Spleen (tissue), 13 donors: ENCODE measurements at places on chromosomes 1 and 21. TPM values are rescaled to one million over a fixed set of nuclear protein-coding genes. Genes with fewer than 3 reads are reported as not detected.
A peak's percentile ranks its signal among the peaks of the same experiment; 100 is the strongest.

TMEM200B gene
- 5.4 TPM for total RNA-seq

SEMA6C gene
- total RNA-seq, result 9.4 TPM

CRTC2 gene
- 78.5 TPM for total RNA-seq

CYYR1 gene
- total RNA-seq, result 48.9 TPM

AIRE gene
- total RNA-seq, result not detected

PGLYRP4 gene
- not detected for total RNA-seq

- H3K27ac ChIP-seq, result no peak overlapping the region
- H3K27me3 ChIP-seq, result no peaks in the 10 kb centered on the region
- H3K4me3 ChIP-seq, result no peak overlapping the region
- no peak for DNase-seq
- H3K4me1 ChIP-seq, result no peaks in the 10 kb centered on the region
Observed at GRCh38 chr1:106523497-106523896, 533.0 kb upstream of the PRMT6 start.

- H3K4me3 ChIP-seq, result no peak overlapping the region
- H3K27ac ChIP-seq, result no peak overlapping the region
- H3K27me3 ChIP-seq, result no peaks in the 10 kb centered on the region
- no peaks in the 10 kb centered on the region for H3K36me3 ChIP-seq
- H3K4me1 ChIP-seq, result no peaks in the 10 kb centered on the region
- no peak for DNase-seq
Observed at GRCh38 chr1:226148121-226148648, 38.4 kb downstream of the ACBD3 start.

DNA sequence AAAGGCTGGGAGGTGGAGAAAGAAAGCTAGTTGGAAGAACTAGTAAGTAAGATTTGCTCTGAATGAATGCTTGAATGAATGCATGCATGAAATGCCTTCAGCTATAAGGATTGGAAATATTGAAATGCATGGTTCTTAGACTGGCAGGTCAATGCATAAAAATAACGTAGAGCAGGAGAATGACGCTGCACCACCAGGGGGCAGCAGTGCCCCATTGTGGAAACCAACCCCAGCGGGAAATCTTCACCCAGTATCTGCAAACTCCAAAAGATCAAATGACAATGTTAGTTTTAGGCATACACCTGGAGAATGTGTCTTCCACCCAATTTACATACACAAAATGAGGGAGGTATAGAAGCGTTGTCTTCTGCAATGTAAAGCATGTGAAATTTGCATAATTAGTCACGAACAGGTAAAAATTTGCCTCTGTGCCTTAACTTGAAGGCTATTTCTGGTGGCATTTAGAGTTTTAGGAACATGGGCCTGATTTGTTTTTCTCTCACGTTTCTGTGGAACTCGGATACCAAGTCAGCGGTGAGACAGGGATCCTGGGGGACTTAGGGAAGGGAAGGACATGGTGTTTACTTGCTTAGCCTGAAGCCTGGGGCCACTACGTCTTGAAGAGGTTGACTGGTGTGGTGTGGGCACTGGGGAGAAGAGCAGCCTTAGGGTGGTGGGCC is 78.6 kb downstream of the HHAT start:
- H3K36me3 ChIP-seq, result peaks cover 24% of the 10 kb centered on the region
- H3K4me1 ChIP-seq, result peaks cover 3% of the 10 kb centered on the region
- no peak overlapping the region for H3K27ac ChIP-seq
- no peak overlapping the region for H3K4me3 ChIP-seq
- peak; percentile 84 for DNase-seq

- no peaks in the 10 kb centered on the region for H3K4me1 ChIP-seq
- H3K27ac ChIP-seq, result no peak overlapping the region
- no peak overlapping the region for H3K4me3 ChIP-seq
- no peak for DNase-seq
Observed at GRCh38 chr1:116224111-116224510, 112.9 kb downstream of the MAB21L3 start.

- H3K27me3 ChIP-seq, result no peaks in the 10 kb centered on the region
- no peaks in the 10 kb centered on the region for H3K4me1 ChIP-seq
- H3K36me3 ChIP-seq, result no peaks in the 10 kb centered on the region
- DNase-seq, result no peak
- H3K4me3 ChIP-seq, result no peak overlapping the region
Observed at GRCh38 chr1:54681358-54681757, 34.3 kb upstream of the TTC4 start.

GRCh38 chr1:244789731-244790130 is 45.7 kb upstream of the COX20 start:
- H3K27me3 ChIP-seq, result no peaks in the 10 kb centered on the region
- no peaks in the 10 kb centered on the region for H3K4me1 ChIP-seq
- H3K27ac ChIP-seq, result no peak overlapping the region

DNA sequence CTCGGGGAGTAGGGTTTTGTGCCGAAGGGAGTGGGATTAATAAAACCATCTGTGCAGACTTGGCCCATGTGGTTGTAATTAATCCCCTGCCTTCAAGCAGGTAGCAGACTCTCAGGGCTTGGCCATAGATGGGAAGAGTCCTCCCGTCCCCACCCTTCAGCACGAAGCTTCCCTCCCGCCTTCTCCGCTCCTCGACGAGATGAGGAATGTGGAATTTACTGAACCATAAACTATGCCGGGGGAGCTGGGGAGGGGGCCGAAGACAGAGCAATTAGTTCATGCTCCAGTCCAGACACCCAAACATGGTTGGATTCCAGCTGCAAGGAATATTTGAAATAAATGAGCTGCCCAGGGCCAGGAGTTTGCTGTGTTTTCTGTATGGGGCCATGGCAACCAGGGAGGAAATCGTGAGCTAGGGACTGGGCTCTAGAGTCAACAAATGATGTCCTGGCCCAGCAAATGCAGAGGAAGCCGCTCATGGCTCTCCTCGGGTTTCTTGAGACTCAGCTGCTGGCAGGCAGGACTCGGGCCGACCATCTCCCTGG is 78.8 kb downstream of the SPSB1 start:
- no peaks in the 10 kb centered on the region for H3K4me1 ChIP-seq
- H3K27ac ChIP-seq, result peak overlapping the region; percentile 25
- no peak for DNase-seq
- no peaks in the 10 kb centered on the region for H3K27me3 ChIP-seq
- H3K4me3 ChIP-seq, result no peak overlapping the region

DNA sequence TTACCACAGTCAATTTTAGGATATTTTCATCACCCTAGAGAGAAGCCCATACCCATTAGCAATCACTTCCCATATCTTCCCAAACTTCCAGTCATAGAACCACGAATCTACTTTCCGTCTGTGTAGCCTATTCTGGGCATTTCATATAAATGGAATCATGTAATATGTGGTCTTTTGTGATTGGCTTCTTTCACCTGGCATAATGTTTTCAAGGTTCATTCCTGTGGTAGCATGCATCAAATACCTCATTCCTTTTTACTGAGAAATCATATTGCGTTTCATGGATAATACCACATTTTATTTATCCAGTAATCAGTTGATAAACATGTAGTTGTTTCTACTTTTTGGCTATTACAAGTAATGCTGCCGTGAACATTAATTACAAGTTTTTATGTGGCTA is 21.5 kb downstream of the DESI2 start:
- peaks cover 29% of the 10 kb centered on the region for H3K4me1 ChIP-seq
- no peaks in the 10 kb centered on the region for H3K27me3 ChIP-seq
- DNase-seq, result no peak
- no peak overlapping the region for H3K4me3 ChIP-seq
- H3K36me3 ChIP-seq, result peaks cover 22% of the 10 kb centered on the region
- H3K27ac ChIP-seq, result no peak overlapping the region

DNA sequence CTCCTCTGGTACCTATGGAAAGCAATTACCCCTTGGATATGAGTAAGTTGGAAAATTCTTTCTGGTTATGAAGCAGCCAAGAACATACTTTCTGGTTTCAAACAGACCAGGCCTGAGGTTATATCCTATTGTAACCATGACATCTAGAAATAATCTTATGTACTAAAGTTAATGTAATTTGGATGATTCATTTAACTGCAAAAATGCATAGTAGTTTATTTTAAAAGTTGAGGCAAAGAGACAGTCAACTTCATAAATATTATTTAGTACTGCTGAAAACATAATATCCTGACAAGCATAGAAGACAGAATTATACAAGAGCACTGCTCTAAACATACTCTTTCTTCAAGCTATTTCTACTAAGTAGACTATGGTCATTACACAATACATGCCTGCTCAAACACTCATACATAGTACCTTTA is 25.5 kb downstream of the ODF2L start:
- no peaks in the 10 kb centered on the region for H3K27me3 ChIP-seq
- no peaks in the 10 kb centered on the region for H3K4me1 ChIP-seq
- no peak overlapping the region for H3K27ac ChIP-seq
- no peaks in the 10 kb centered on the region for H3K36me3 ChIP-seq
- DNase-seq, result no peak

- no peak overlapping the region for H3K27ac ChIP-seq
- peaks cover 3% of the 10 kb centered on the region for H3K36me3 ChIP-seq
- no peaks in the 10 kb centered on the region for H3K27me3 ChIP-seq
- DNase-seq, result no peak
- H3K4me1 ChIP-seq, result peaks cover under 1% of the 10 kb centered on the region
Observed at GRCh38 chr1:119981986-119982815, 85.9 kb upstream of the ADAM30 start.
